ENCODE measurements at places on chromosomes 7 and 10.
A peak's percentile ranks its signal among the peaks of the same experiment; 100 is the strongest.

GRCh38 chr10:15427843-15428414 lies 56.8 kb upstream of the FAM171A1 start:
- DNase-seq: no peak

GRCh38 chr7:63057265-63057664 lies 941.4 kb upstream of the ZNF722 start:
- no peak for DNase-seq

DNA sequence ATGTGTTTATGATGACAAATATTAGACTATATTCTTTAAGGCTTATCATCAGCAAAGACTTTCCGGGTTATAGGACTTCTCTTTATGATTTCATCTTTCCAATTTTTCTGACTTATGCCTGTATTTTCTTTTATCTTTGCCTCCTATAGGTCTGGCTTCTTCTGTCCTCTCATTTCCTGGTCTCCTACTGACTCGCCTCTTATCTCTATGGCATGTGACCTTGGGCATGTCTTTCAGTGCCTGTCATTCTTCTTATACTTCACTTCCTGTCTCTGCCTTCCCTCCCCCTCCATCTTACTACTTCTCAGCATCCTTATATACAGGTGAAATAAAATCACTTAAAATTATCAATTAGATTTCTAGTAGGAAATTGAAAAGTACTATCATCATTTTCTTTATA lies 42.2 kb downstream of the PCDH15 start:
- no peak for DNase-seq

- no peak for DNase-seq
Measured at GRCh38 chr10:51544933-51545332, 154.5 kb downstream of the CSTF2T start.

DNA sequence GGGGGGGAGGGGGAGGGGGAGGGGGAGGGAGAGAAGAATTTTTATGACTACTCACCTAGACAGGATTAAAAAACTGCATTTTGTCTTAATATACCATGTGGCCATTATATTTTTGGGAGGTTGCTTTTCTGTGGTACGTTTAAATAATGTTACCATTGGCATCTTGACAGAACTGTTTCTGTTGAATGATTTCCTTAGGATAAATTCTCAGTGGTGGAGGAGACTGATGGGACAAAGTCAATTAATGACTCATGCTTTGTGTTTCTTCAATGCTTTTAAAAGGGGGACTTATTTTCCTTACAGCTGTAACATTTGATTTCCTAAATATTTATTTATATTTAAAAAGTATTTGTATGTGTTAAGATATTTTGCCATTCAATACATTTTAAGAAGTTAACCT lies 13.7 kb downstream of the AGR2 start:
- DNase-seq: no peak

- DNase-seq: no peak
Measured at GRCh38 chr7:2017914-2018568, 214.7 kb downstream of the MAD1L1 start.

DNA sequence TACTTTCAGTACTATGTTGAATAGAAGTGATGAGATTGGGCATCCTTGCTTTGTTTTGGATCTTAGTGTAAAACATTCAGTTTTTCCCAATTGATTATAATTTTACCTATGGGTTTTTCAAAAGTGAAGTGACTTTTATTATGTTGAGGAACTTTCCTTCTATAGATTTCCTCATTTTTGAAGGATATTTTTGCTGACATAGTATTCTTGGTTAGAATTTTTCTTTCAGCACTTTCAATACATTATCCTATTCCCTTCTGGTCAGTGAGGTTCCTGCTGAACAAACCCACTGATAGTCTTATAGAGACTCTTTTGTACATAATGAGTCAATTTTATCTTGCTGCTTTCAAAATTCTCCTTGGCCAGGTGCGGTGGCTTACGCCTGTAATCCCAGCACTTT lies 297.2 kb downstream of the SUGCT start:
- no peak for DNase-seq

- DNase-seq: no peak
Measured at GRCh38 chr10:62343000-62343399, 31.2 kb upstream of the ZNF365 start.

GRCh38 chr7:44749992-44750391 lies 1.3 kb downstream of the ZMIZ2 start:
- no peak for DNase-seq

DNA sequence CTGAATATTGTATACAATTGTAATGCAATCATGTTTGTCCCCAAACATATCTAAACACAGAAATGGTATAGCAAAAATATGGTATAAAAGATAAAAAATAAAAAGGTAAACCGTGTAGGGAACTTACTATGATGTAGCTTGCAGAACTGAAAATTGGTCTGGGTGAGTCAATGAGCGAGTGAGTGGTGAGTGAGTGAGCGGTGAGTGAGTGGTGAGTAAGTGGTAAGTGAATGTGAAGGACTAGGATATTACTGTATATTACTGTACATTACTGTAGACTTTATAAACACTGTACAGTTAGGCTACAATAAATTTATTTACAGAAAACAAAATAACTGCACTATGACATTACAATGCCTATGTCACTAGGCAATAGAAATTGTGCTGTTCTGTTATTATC lies 1163.2 kb upstream of the SORCS1 start:
- DNase-seq: no peak

- no peak for DNase-seq
Measured at GRCh38 chr10:94645285-94645684, 38.2 kb upstream of the CYP2C18 start.

- no peak for DNase-seq
Measured at GRCh38 chr7:33055158-33055557, 7.4 kb downstream of the NT5C3A start.

DNA sequence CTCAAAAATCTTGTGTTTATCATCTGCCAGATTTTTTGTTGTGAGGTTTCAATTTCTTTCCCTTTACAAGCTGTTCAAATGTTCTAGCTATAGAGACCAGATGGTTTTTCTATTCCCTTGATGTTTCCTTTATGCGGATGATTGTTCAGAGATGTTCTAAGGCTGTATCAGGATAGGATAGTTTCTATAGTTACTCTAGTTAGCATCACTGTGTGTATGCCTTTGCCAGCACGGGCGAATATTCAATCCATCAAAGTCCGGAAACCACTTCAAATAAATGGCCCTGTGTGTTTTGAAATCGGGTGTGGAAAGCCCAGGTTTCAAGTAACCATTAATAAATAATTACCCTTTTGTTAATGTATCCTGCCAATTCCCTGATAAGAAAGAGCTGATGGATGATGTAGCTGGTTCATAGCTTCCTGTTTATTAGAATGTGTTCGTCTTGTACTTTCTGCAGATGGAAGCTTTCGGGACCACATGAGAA lies 149.8 kb upstream of the PRKCQ start:
- DNase-seq: no peak

- DNase-seq: no peak
Measured at GRCh38 chr10:14235566-14236195, 95.0 kb downstream of the FRMD4A start.

DNA sequence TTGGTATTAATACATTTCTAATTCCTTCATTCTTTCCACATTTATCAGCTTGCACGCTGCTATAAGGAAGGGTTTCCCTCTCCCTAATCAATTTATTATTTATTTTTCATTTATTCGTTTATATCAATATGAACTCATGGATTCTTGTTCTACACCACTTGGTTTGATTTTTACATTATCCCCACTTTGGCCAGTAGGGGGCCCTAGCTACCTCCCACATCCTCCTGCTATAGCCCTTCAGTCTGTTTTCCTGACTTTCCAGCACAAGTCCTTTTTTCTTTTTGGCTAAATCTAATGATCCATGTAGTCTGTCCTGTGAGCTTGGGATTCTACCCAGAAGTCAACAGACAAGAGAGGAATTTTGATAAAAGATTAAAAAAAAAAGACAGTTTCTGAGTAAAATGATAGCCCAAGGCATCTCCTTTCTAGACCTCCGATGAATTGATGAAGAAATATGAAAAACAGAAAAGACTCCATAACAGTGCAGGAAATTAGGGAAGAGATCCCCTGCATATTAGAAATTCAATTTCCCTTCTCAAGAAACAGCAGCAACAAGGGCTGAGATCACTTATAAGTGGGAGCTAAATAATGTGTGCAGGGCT lies 47.7 kb downstream of the LYZL2 start:
- peak; percentile 25 for DNase-seq

- DNase-seq: no peak
Measured at GRCh38 chr7:56483153-56483552, 366.9 kb upstream of the NUPR2 start.

- no peak for DNase-seq
Measured at GRCh38 chr10:34911661-34912205, 96.6 kb upstream of the PARD3 start.

- DNase-seq: peak; percentile 15
Measured at GRCh38 chr7:130733931-130734814, at the start of gene KLF14. Gene KLF14, minus strand, starts transcription at chr7:130734207. Its CDS starts 174 bp downstream, at chr7:130734033.

DNA sequence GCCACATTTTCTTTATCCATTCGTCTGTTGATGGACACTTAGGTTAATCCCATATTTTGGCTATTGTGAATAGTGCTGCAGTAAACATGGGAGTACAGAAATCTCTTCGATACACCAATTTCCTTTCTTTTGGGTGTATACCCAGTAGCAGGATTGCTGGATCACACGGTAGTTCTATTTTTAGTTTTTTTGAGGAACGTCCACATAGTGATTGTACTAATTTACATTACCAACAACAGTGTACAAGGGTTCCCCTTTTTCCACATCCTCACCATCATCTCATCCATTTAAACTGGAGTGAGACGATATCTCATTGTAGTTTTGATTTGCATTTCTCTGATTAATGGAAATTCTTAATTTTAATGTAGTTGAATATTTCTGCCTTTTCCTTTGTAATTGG lies 19.3 kb downstream of the VKORC1L1 start:
- DNase-seq: peak; percentile 20

DNA sequence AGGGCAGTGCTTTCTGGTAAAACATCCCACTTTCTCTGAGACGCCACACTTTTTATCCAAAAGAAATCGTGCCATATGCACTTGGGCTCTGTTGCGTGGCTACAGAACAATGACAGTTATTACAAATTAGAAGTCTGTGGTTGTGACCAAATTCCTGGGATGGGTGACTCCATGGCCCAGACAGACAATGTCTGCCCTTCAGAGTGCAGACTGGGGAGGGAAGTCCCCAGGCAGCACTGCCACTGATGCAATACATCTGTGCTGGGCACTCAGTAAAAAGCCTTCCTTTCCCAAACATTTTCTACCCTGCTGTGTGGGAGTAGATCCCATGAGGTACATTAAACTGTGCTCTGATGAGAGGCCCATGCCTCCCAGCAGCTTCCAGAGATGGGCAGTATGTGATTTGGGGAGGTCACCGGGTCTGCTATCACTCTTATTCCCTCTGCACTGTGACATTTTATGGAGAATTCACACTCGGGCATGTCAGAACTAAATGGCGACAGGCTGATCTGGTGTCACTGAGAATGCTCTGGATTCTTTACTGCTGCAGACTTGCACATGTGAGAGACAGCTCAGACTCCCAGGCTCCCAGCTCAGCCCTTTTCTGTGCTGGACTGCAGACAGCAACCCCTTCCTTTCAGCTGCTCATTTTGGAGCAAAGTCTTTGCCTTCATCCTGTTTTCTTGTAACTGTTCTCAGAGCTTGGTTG lies 243.5 kb upstream of the ZNF32 start:
- DNase-seq: no peak

DNA sequence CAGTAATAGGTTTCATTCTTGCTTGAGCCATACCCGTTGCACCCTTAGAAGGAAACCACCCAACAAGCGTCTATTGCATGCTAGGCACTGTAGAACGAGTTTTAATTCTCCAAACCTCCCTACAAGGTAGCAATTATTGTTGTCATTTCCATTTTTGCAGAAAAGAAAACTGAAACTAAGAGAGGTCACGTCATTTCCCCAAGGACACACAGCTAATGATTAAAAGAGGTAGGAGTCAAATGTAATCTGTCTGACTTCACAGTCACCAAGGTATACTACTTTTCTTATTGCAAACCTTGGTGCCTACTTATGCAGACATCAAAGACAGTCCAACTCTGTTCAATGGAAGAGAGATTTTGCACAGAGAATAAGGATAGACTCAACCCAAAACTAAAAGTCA lies 49.1 kb upstream of the C1QL3 start:
- no peak for DNase-seq

DNA sequence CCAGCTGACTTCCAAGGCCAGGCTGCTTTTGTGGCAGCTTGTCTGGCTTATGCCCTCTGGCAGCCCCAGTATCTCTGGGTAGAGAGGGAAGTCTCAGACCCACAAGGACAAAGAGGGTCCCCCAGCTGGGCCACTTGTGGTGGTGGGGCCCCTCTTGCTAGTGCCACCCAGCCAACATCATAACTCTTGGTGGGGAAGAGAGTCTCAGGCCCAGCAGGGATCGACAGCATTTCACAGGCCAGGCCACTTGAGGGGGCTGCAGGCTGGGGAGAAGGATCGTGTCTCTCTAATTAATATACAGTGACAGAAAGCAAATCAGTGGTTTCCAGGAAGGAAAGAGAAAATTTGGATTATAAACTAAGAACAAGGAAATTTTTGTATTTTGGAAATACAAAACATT lies 76.0 kb downstream of the TYW1B start:
- no peak for DNase-seq

DNA sequence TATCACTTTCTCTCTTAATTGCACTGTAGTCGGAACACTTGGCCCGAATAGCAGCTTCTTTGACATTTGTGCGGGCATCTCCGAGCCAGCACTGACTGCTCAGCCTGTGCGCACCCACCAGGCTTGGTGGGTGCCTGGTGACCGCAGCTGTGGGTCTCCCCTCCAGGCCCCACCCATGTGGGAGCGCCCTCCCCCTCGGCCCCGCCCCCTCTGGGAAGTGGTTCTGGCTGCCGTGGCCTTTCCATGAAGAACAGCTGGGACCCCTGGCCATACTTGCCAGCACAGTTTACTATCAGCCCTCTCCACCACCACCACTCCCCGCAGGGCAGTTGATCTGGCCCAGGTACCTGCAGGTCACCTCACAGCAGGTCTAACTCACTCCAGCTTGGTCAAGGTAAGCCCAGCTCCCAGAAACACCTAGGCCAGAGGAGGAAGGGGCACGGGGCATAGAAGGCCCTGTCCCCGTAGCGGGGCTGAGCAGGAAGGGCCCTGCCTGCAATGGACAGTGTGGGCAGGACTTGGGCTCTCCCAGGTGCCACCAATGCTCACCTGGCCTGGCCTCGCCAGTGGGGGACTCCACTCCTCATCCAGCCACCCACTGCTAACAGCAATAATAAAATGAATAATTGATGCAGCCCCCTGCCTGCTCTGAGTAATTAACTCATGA lies 5.8 kb downstream of the RASGEF1A start:
- no peak for DNase-seq

DNA sequence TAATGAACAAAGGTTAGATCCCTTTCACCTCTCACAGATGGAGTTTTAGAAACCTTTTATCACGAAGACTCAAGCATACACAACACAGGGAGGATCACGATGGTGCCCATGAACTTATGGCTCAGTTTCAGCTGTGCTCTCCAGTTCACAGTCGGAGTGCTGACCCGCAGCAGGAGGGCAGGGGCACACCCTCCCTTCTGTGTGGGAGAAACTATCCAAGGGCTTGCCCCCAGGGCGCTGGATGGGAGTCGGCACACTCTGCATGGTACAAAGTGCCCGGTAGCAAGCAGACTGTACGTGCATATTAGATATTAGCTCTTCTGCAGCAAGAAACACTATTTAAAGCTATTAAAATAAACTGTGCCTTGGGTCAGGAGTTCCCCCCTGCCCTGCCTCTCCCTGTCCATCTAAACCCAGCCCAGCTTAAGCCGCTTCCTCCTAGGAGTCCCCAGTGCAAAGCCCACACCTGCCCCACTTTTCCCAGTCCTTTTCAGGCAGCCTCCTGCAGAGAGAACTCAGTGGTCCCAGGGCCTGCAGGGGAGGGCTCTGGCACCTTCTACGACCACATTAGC lies 76.5 kb downstream of the CHST15 start:
- DNase-seq: no peak

GRCh38 chr7:72335561-72336381 lies 76.4 kb downstream of the CALN1 start:
- no peak for DNase-seq
